Globus pallidus (tissue), 1 donor: ENCODE measurements at places on chromosomes 3 and 15.

GRCh38 chr15:29789871-29790270, 32.4 kb downstream of the TJP1 start:
- DNase-seq, result no peak

DNA sequence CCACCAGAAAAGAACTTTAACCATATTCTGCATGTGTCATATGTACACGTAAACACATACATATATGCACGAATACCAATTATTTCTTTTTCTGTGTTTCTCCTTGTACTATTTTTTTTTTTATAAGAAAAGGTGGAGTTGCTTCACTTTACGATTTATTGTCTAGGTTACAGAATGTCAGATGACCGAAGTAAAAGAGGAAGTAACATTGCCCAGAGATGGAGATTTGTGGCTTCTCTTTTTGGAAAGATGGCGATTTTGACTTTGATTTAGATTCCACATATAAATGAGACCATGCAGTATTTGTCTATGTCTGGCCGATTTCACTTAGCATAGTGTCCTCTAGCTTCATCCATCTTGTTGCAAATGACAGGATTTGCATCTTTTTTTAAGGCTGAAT, 293.1 kb downstream of the SV2B start:
- DNase-seq, result no peak

- no peak for DNase-seq
Measured at GRCh38 chr3:57025237-57025636, 35.2 kb upstream of the SPATA12 start.

GRCh38 chr3:56423661-56424099, 44.6 kb downstream of the ERC2 start:
- DNase-seq, result no peak

- no peak for DNase-seq
Measured at GRCh38 chr3:194257151-194257621, 93.9 kb downstream of the CPN2 start.

- DNase-seq, result no peak
Measured at GRCh38 chr3:188752850-188753249, 418.9 kb upstream of the TPRG1 start.

- DNase-seq, result no peak
Measured at GRCh38 chr3:112315791-112316190, 17.2 kb upstream of the CD200 start.

DNA sequence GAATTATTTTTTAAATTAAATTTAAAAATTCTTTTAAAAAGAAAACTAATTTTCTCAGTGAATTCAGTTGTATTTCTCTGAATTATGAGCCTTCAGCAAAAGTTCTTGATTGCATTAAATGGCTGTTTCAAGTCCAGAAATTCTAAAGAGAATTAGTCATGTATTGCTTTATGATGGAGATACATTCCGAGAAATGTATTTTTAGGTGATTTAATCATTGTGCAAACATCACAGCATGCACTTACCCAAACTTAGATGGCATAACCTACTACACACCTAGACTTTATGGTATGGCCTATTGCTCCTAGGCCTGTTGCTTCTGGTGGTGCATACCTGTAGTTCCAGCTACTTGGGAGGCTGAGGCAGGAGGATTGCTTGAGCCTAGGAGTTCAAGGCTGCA, 44.3 kb upstream of the GCNT3 start:
- DNase-seq, result no peak

DNA sequence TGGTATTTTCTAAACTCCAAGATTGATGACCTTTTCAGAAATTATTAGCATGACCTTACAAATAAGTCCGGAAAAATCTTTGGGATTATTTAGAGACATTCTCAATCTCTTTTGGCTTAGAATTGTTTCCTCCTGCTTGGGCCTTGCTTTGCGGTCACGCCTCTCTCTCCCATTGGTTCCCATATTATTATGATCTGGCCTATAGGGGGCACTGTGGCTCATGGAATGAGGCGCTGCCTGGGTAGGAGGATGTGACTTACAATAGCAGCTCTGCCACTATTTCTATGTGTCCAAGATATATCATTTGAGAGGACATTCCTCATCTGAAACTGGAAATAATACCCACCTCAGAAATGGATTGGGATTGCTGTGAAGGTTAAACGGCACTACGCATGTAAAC, 464.9 kb downstream of the MFSD1 start:
- DNase-seq, result peak; percentile 46

DNA sequence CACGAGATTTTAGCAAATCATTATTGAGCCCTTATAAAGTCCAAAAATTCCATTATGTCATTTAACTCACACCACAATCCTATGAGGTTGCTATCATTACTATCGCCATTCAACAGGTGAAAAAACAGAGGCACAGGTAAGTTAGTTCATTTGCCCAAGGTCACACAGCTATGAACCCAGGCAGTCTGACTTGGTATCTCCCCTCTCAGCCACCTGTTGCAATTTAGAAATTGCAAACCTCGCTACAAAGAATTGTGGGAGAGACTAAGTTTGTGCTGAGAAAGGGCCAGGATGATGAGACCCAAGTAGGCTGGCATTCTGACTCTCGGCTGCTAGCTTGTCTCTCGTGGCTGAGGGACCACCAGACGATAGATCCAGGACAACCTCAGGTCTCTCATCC, 57.7 kb downstream of the LMCD1 start:
- DNase-seq, result no peak

DNA sequence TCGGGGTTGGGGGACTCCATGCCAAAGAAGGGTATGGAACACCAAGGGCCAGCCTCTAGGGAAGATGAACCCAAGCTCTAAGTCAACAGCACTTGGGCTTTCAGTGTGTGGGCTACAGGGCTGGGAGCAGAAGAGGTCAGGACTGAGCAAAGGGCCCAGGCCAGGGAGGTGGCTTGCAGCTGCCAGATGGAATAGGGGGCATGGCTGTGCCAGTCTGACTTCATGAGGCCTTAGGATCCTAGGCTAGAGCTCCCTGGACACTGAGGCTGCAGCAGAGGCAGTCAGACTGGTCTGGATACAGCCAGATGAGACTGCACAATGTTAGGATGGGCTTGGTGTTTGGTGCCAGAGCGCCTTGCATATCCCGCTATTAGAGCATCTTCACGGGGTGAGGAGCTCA, 3.8 kb downstream of the RASGRF1 start:
- no peak for DNase-seq

GRCh38 chr3:133213937-133214336, 175.7 kb downstream of the TMEM108 start:
- DNase-seq, result no peak

GRCh38 chr3:122031123-122031468, 9.0 kb upstream of the ILDR1 start:
- no peak for DNase-seq

DNA sequence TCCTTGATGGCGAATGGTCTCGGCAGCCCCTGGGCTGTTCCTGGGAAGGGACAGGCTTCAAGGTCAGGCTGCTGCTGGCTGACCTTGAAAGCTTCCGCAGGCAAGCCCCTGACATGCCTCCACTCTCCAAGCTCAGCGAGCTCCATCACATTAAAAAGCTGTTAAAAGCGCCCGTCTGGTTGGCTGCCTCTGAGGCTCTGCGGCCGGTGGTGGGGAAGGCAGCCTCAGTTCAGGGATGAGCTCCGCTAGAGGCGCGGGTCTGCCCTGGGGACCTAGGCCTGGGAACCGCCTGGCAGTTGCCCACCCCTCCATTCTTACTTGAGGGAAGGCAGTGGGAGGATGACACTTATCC, 103.8 kb downstream of the LINGO1 start:
- DNase-seq, result no peak

DNA sequence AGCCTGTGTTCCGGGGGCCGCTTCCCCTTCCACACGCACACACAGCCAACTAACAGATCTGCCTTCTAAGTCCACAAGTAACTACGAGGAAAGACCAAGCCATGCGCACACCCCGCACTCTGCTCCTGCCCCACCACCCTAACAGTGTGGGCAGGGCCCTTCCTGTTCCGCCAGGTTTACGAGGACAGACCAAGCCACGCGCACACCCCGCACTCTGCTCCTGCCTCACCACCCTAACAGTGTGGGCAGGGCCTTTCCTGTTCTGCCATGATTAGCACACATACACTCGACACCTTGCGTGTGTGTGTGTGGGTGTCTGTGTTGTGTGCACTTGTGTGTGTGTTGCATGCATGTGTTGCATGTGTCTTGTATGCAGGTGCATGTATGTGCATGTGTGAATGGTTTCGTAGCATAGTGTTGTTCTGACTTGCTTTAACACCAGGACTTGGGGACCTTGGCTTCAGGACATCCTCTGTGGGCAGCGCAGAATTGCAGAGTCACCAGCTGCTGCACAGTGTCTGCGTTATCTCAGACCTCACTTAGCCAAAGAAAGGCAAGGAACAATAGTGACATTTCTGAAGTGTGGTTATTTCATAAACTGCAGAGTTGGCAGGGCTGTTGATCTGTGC, 114.4 kb downstream of the CHSY1 start:
- DNase-seq, result no peak

GRCh38 chr3:23377928-23378672, 175.0 kb downstream of the UBE2E2 start:
- DNase-seq, result no peak

- DNase-seq, result no peak
Measured at GRCh38 chr3:88434001-88434400, 284.2 kb downstream of the C3orf38 start.

DNA sequence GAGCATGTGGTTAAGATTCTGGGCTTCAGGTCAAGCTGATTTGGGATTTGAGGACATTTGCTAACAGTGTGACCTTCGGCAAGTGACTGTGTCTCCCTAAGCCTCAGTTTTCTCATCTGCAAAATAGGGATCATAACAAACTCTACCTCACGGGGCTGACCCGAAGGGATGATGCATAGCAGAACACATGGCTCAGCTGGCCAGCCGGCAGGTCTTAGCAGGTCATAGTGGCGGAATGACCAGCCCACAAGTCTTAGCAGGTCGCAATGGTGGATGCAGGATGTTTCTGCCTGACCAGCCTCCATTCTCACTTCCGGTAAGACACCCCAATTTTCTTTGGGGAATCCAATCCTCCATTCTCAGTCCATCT, 63.3 kb downstream of the IQSEC1 start:
- DNase-seq, result no peak

- no peak for DNase-seq
Measured at GRCh38 chr15:92909136-92909781, 9.1 kb downstream of the CHD2 start.

- no peak for DNase-seq
Measured at GRCh38 chr15:69000725-69001503, 13.6 kb upstream of the NOX5 start.

- DNase-seq, result no peak
Measured at GRCh38 chr15:83204697-83205096, 2.9 kb downstream of the HDGFL3 start.

DNA sequence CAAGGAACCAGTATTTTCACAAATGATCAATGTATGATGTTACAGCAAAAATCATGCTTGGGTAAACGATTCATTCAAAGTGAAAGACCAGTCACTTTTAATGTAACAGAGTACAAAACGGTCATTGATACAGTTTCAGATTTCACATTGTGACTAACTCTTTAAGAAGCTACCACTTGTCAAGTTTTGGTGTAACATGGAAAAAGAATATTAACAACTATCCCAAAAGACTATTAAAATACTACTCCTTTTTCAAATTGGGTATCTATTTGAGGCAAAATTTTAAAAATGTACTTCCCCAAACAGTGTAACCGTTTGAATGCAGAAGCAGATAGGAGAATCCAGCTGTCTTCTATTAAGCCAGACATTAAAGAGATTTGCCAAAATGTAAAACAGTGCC, 31.7 kb downstream of the AKAP13 start:
- DNase-seq, result no peak

DNA sequence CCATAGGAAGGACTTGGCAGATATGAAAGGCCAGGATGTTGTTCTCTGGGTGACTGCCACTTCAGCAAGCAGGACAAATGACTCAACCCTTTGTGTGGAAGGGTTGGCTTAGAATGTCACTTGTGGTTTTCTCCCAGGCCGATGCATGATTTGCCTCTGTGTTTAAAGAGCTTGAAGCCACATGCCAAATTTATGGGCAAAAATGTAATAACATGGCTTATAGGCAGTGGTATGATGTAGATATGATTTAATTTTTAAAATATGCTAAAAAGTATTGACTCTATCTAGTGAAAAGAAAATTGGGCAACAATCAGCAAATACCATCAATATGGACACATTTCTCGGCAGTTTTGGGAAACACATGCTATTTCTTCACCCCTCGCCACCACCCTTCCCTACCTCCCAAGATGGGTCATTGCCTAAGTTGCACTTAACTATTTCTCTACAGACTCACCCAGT, 114.6 kb downstream of the CYP19A1 start:
- peak; percentile 37 for DNase-seq

- DNase-seq, result no peak
Measured at GRCh38 chr3:117856354-117856753, 1146.8 kb downstream of the TUSC7 start.

DNA sequence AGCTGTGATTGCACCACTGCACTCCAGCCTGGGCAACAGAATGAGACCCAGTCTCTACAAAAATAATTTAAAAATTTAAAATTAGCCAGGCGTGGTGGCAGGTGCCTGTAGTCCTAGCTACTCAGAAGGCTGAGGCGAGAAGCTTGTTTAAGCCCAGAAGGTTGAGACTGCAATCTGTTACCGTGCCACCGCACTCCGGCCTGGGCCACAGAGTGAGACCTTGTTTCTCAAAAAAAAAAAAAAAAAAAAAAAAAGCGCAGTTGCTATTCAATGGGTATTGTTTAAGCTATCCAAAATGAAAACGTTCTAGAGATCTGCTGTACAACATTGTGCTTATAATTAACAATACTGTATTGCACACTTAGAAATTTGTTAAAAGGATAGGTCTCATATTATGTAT, 24.0 kb downstream of the ZNF148 start:
- DNase-seq, result no peak

GRCh38 chr3:157121522-157121921, 38.4 kb downstream of the CCNL1 start:
- no peak for DNase-seq

DNA sequence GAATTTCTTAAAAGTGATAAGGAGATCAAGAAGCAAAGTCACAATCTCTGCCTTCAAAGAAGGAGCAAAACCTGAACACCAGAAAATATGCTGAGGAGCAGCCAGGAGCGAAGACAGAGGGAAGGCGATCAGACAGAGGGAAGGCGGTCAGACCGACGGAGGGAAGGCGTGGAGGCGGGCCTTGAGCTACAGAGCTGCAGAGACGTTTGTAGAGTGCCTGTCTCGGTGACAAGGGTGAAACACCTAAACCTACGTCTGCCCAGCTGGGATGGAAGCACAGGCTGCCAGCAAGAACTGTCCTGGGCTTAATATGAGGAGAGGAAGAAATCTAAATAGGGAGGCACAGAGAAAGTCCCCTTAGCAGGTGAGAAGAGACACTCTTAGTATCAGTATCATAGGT, 476.0 kb downstream of the OCA2 start:
- DNase-seq, result no peak

DNA sequence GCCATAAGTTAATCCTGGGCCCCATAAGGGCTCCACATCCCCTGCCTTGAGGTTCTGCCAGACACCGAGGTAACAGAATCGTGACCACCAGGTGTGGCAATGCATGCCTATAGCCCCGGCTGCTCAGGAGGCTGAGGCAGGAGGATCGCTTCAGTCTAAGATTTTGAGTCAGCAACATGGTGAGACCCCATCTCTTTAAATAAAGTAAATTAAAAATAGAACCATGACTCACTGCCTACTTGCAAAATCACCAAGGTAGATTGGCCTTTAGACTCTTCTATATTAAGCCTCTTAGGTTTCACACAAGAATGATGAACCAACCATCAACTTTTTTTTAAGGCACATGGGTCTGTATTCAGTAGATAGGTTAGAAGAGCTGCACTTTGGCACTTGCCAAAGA, 9.7 kb downstream of the WDR5B start:
- no peak for DNase-seq
